ENCODE measurements at places on chromosomes 7 and 10.

DNA sequence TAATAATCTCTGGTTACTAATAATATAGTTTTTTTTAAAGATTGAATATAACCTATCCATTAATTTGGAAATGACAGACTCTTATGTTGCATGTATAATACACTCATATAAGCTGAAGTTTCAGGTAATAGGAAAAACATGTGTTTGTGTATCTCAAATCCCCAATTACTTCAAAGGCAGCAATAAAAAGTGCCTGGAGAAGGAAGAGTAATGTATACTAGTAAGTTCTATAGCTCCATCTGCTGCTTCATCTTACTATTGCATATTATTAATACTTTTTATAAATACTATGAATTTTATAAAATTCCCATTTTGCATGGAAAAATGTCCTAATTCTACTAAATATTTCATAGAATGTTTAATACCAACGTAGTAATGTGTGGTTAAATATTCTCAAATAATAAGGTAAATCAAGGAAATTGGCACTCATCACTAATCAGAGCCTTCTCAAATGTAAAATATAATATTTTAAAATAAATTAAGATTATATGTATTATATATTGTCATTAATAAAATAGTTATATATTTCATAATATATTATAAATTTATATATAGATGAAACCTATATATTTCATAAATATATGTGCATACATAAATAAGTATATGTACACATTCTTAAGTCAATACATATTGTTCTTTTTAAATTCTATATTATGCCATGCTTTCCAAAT lies 311.9 kb downstream of the HGF start:
- DNase-seq = no peak

GRCh38 chr10:63171926-63172325 lies 38.8 kb downstream of the NRBF2 start:
- DNase-seq = no peak

- no peak for DNase-seq
Measured at GRCh38 chr10:30215623-30216022, 133.5 kb downstream of the MTPAP start.

DNA sequence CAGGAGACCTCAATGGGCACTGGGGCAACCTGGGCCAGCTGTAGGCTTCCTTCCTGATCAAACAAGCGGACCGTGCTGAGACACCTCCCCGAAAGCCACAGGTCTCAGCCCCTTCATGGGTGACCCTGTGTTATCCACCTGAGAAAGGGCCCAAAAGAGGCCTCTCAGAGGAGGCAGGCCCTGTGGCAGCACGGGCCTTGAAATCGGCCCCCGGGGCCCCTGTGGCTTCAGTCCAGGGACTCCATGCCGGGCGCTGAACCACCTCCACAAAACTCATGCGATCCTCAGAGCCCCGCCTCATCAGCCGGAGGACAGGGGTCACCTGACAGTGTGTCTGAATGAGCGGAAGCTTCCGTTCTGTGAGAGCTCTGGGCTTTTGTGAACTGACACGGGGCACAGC lies 307.1 kb downstream of the PAXIP1 start:
- DNase-seq = no peak

DNA sequence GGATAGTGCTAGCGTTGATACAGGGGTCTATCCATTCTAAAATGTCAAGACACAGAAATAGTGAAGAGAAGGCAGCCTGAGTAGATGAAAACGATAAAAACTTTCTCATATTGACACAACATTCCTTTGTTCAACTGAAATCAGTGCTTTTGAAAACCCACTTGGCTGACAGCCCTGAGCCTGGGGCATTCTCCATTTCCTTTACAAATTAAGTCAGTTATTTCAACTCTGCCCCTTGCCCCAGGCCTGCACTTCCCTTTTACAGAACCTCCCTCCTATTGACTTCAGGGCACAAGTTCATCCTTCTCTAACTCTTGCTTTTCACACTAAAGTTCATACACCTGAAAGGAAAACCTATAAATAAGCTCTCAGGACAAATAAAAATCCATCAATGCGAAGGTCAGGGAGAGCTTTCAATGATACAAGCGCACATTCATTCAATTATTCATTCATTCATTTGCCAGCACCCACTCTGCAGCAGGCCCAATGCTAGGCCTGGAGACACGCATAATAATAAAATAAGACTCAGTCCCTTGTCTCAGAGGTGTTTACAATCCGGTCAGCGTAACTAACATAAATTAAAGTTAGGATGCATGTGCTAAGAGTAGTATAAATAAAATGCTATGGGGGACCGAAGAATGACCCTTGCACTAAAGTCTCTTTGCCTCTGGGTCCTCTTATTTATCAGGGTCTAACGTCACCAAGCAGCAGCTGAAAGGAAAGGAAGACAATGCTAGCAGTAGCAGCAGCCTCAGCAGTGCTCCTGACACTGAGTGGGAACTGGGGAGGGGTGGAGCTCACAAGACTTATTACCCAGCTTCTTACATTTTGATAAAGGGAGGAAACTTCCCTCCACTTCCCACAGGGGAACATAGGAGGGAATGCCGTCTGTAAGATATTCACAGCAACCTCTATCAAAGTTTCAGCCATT lies 134.8 kb downstream of the PDE1C start:
- DNase-seq = no peak

Data from globus pallidus (tissue), 1 donor.